Muscle of leg (tissue), 16 donors: ENCODE measurements at places on chromosomes 7 and 10. TPM values are rescaled to one million over a fixed set of nuclear protein-coding genes. Genes with fewer than 3 reads are reported as not detected.

DNA sequence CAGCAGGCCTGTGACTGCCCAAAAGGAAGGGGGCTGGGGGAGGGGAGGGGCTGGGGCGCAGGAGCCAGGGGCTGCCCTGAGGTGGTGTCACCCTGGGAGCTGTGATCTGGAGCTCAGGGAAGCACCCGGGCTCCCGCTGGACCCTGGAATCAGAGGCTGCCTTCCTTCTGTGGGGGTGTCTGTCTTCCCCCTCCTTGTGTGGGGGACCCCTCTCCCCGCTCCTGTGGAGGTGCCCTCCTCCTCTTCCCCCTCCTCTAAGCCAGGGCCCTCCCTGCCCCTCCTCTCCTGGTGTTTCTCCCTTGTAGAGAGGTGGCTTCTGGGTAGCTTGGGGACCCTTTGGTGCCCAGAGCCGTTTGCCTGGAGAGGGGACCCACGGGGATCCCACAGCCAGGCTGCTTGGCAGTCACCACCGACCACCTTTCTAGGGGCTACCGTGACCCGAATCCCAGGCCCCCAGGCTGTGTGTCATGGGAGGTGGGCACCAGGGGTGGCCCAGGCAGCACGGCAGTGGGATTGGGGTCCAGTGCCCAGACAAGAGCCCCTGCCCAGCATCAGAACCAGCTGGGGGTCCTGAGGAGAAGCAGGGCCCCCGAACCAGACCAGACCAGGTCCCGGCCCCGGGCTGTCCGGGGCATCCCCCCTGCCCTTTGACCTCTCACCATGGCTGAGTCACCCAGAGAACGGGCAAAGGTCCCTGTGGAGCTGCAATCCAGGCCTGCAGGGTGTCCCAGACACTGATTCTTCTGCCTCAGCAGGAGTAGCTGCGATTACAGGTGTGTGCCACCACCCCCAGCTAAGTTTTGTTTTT is 741 bp downstream of the PRAP1 start:
- DNase-seq: no peak

PROSER2 gene
- polyA plus RNA-seq: 5.1 TPM

- DNase-seq: no peak
Observed at GRCh38 chr7:4113271-4113670, 568.8 kb upstream of the FOXK1 start.

SCART1 gene
- polyA plus RNA-seq: 1.4 TPM

SLC26A3 gene
- polyA plus RNA-seq: 0.07 TPM

PPP1R9A gene
- polyA plus RNA-seq: 14.8 TPM

- no peak for DNase-seq
Observed at GRCh38 chr7:48113275-48113674, 24.2 kb downstream of the UPP1 start.

- DNase-seq: peak; percentile 50
Observed at GRCh38 chr10:29389935-29390334, 101.1 kb downstream of the LYZL1 start.

PLXDC2 gene
- 25.1 TPM for polyA plus RNA-seq

DNA sequence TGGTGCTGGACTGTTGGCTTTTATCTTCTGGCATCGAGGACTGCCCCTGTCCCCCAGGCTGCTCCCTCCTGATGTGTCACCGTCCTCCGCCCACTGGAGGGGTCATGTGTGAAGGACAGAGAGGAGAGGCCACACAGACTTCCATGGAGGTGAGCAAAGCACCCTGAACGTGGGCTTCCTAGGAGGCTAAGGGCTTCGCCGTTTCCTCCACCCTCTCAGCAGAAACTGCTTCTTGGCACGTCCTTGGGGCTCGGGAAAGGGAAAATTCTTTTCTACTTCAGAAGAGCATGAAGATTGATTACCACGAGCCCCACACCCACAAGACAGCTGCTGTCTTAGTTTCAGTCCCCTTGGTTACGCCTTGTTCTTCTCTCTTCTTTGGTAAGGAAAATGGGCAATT is 218.2 kb downstream of the CCDC3 start:
- DNase-seq: peak; percentile 84

DNA sequence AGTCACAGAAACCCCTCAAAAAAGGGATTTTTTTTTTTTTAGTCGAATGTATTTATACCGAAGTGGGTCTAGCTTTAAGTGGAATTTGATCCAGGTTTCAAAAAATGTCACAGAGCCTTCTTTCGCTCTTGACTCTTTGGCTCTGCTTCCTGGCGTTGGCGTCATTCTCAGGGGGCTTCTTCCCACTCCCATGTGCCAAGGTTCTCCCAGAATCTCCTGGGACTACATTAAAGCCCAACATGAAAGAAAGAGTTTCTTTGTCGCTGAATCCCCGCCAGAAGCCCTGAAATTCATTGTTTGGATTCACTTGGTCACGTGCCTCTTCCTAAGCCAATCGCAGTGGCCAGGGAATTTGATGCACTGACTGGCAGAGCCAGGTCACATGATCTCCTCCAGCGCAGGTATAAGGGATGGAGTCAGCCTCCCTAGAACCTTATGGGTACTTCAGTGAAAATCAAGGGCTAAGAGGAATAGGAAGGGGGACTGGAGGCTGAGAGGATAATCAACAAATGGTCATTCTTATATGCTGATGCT is 101.2 kb downstream of the RPS24 start:
- DNase-seq: no peak

LIPJ gene
- not detected for polyA plus RNA-seq

AKR1C2 gene
- polyA plus RNA-seq: 13.2 TPM

DNA sequence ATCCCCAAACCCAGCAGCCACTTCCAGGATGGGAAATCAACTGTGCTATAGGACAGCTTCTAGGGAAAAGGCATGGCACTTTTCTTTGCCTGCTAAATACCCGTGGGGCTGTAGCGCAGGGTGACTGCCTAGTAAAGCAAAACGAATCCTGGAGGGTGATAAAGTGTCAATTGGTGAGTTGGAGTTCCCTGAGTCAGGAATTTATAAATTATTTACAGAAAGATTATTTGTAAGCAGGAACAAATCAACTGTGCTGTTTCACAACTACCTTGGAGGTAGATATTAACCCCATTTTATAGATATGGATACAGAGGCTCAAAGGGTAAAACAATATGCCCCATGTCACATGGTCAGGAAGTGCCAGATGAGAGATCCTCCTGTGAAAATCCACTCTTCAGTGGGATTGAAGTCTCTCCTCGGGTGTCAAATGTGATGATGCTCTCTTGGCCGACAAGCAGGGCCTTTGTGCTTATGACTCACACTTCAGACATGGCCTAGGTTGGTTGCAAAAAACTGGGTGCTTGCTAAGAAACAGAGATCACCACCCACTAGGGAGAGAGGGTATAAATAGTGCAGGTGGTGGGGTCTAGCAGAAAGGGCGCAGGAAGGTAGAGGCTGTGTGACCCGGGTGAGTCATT is 383.2 kb upstream of the ZMIZ1 start:
- DNase-seq: no peak
